ENCODE measurements at places on chromosomes 12 and 14. TPM values are rescaled to one million over a fixed set of nuclear protein-coding genes. Genes with fewer than 3 reads are reported as not detected.

Gene CCDC38
- not detected for polyA plus RNA-seq

Gene CEBPE
- 0.73 TPM for polyA plus RNA-seq

Gene DPPA3
- polyA plus RNA-seq = not detected

Gene SYNDIG1L
- not detected for polyA plus RNA-seq

Gene ZNF891
- polyA plus RNA-seq = 0.18 TPM

Gene FRS2
- 13.0 TPM for polyA plus RNA-seq

Gene RNF41
- 35.8 TPM for polyA plus RNA-seq

DNA sequence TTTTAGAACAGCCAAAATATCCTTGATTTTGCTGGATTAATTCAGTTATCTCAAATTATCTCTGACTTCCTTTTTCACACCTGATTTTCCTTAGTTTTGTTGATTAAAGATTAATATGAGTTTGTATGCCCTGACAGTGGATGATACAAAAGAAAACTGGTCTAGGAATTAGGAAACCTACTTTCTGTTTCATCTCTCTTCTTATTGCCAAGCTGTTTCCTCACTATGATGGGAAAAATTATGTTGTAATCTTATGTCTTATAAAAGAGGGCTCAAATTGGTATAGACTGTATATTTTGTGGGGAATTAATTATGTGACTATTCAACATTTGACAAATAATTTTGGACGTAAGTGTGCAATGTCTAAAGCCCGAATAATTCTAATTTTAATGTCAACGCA lies 271.6 kb downstream of the FBXL14 start:
- DNase-seq = no peak

DNA sequence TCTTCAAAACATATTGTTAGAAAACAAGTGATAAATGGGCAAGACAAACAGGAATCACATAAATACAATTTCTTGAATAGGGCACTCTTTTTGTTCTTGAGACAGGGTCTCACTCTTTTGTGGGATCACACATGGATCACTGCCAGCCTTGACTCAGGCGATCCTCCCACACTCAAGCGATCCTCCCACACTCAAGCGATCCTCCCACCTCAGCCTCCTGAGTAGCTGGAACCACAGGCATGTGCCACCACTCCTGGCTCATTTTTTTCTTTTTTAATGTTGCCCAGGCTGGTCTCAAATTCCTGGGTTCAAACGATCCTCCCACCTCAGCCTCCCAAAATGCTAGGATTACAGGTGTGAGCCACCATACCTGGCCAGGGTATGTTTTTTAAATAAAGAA lies 57.4 kb downstream of the ATP2B1 start:
- no peak for DNase-seq

DNA sequence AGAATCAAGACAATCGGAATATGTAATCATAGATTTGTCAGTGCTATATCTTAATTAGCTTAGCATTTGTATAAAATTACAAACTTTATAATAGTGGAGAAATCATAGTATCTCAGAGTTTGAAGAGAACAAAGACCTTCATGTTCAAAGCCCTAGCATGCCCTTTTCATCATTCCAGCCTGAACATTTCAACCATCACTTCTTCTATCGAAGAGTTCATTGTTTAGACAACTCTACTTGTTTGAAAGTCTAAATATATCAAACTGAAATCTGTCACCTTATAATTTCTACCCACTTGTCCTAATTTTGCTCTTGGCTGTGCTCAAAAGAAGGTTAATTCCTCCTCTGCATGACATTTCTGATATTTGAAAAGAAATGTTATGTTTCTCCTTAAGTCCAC lies 325.9 kb downstream of the GPHN start:
- DNase-seq = no peak

DNA sequence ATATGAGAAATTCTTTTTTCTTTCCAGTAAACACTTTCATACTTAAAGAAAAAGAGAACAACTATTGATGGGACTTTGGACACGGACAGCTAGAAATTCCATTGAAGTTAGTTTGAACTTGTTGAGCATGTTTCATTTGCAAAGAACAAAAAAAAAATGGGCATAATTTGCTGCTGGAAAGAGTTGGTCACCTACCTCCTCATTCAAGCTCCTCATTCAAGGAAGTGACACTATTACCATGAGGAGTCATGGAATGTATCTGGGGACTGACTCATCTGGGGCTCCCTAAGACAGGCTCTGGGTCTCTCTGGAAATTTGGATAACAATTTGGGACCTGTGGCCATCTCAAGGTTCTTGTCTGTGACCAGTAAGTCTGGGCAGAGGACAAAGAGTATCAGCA lies 50.4 kb downstream of the KICS2 start:
- DNase-seq = no peak

DNA sequence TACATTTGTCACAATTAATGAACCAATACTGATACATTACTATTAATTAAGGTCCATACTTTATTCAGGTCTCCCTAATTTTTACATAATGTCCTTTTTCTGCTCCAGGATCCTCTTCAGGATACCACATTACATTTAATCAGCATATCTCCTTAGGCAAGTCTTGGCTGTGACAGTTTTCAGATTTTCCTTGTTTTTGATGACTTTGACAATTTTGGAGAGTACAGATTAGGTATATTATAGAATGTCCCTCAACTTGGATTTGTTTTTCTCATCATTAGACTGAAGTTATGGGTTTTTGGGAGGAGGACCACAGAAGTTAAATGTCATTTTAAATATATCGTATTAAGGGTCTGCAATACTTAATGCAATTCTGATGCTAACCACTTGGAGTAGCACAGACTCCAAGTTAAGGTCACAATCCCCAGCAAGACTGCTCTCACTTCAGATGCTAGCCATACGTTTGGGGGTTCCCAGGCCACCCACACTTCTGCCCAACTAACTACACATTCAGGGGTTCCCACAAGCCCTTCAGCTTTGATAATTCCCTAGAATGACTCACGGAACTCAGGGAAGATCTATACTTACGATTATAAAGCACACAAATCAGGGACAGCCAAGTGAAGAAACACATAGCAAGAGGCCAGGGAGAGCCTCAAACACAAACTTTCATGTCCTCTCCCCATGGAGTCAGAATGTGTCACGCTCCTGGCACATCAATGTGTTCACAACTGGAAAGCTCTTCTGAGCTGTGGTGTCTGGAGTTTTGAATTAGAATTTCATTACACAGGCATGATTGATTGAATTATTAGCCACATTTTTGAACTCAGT lies 17.0 kb upstream of the NUBPL start:
- no peak for DNase-seq

GRCh38 chr14:95190346-95190840 lies 33.1 kb upstream of the DICER1 start:
- no peak for DNase-seq

GRCh38 chr12:56206452-56207166 lies 15.1 kb downstream of the RNF41 start:
- peak; percentile 35 for DNase-seq

DNA sequence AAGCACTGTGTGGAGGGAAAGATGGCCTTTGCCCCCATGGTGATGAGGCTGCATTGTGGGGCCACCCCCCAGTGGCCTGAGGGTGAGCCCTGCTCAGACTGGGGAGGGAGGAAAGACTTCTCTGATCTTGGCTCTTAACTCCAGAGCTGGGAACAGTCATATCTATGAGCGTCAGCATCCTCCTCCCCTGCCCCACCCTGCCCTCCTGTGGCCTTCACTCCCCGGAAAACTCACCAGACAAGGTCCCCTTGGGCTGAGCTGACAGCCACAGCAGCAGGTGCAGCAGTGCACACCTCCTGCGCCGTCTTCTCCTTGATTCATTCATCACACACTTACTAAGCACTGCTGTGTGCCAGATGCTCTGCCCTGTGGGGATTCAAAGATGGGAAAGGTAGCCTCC lies 98.8 kb downstream of the B4GALNT3 start:
- no peak for DNase-seq

DNA sequence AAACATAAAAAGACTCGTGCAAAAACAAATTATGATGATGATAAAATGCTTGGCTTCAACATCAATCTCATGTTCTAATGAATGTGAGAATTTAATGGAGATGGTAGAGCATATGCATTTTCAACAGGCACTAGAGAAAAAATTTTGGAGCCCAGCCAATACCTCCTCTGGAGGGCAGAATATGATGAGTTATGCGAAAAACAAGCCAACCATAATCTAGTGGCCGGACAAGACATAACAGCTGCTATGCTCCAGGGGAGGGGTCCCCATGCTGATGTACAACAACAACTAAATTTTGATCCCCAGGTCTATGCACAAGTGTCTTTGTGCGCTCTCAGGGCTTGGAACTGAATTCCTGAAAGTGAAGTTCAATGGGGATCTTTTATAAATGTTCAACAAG lies 1197.5 kb downstream of the LRFN5 start:
- no peak for DNase-seq

- DNase-seq = no peak
These were observed 78.5 kb downstream of the CCDC91 start for GRCh38 chr12:28268608-28269229.

DNA sequence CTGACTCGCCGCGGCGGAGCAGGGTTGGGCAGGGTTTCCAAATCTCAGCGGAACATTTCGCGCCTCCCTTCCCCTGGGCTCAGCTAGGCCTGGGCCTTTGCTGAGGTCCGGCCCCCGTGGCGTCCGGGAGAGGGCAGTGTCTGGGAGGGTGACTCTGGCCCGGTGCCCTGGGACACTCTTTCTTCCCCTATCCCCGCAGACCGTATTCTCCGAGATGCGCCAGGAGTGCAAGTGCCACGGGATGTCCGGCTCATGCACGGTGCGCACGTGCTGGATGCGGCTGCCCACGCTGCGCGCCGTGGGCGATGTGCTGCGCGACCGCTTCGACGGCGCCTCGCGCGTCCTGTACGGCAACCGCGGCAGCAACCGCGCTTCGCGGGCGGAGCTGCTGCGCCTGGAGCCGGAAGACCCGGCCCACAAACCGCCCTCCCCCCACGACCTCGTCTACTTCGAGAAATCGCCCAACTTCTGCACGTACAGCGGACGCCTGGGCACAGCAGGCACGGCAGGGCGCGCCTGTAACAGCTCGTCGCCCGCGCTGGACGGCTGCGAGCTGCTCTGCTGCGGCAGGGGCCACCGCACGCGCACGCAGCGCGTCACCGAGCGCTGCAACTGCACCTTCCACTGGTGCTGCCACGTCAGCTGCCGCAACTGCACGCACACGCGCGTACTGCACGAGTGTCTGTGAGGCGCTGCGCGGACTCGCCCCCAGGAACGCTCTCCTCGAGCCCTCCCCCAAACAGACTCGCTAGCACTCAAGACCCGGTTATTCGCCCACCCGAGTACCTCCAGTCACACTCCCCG lies 3.0 kb downstream of the WNT1 start:
- peak; percentile 56 for DNase-seq

DNA sequence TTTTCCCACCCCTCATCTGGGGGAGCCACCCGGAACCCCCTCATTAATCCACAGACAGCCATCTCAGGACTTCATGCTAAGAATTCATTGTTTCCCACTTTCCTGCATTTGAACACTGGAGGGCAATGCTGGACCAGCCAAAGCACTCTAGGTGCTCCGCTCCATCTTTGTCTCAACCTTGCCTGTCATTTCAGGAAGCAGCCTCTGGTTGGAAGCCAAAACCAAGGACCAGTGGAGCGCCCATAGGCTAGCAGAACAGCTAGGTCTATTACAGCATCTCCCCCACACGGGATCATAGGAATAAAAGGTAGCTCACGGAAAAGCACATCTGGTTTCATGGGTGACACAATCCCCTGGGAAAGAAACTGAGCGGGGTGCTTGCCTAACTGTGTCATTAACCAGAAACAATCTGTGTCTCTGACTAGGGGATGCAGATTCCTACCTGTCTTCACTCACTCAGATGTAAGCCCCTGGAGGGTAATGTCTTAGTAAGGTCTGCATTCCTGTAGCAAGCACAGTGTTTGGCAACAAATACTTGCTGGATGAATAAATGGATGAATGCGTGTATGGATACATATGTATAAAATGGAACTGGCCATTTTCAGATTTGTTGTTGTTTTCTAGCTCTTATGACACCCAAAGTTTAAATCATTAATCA lies 197.0 kb downstream of the DAD1 start:
- DNase-seq = peak; percentile 63

GRCh38 chr14:78254911-78255461 lies 84.8 kb downstream of the NRXN3 start:
- DNase-seq = no peak

- peak; percentile 36 for DNase-seq
These were observed 1.0 kb downstream of the HIP1R start for GRCh38 chr12:122836027-122836921.

- DNase-seq = no peak
These were observed 67.1 kb downstream of the PPFIA2 start for GRCh38 chr12:81692008-81692407.

DNA sequence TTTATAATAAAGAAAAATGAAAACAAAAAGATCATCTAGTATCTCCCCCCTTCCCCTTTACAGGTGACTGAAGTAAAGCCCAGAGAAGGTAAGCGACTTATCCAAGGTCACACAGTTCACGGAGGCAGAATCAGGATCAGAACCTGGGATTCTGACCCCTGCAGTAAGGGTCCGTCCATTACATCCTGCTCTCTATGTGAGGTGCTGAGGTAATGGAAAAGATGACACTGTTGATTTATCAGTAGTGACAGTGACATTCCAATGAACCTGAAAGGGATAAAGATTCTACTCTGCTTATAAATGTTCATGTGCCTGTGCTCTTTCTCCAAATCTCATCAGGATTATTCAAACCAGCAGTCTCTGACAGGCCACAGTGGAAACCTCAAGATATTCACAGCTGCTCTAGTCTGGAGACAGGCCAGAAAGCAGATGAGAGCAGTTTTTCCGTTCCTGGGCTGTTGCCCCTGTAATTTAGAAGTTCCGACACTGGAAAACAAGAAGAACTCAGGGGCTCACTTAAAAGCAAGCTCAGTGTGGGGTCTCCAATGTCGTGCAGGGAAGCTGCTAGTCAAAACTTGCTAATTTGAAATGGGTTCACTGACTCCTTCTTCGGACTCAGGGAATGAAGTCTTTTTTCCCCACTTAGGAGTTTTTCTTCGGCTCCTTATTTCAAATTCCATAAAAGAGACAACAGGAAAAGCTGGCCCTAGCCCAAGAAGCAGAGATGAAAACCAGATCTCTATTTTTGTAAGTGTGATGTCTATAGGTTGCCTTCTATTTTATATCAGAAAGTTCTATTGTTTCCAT lies 131.8 kb upstream of the EEA1 start:
- DNase-seq = no peak

- no peak for DNase-seq
These were observed 209.7 kb upstream of the ATP2B1 start for GRCh38 chr12:89918172-89918846.

- no peak for DNase-seq
These were observed 209.7 kb downstream of the BCAT1 start for GRCh38 chr12:24739106-24739779.

GRCh38 chr12:92445253-92446082 lies 257.3 kb upstream of the PLEKHG7 start:
- peak; percentile 46 for DNase-seq

DNA sequence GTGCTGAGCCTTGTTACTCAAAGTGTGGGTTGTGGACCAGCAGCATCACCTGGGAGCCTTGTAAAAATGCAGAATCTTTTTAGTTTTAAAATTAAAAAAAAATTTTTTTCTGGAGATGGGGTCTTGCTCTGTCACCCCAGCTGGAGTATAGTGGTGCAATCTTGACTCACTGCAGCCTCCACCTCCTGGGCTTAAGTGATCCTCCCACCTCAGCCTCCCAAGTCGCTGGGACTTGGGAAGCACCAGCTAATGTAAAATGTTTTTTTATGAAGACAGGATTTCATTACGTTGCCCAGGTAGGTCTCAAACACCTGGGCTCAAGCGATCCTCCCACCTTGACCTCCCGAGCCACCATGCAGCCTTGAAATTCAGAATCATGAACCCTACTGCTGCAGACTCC lies 14.4 kb downstream of the MYBPC1 start:
- DNase-seq = no peak

Measured in CD14-positive monocyte (primary cell).